ENCODE measurements at places on chromosomes 5 and 9. TPM values are rescaled to one million over a fixed set of nuclear protein-coding genes. Genes with fewer than 3 reads are reported as not detected.

DNA sequence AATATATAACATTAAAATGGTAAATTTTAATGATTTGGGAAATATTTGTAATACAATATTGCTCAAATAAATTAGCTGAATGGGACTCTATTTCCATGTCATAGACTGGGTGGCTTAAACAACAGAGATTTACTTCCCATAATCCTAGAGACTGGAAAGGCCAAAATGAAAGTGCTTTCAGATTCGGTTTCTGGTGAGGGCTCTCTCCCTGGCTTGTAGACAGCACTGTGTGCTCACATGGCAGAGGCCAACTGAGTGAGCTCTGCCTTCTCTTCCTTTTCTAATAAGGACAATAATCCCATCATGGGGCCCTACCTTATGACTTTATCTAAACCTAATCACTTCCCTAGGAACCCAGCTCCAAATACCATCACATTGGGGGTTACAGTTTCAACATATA is 196.2 kb downstream of the MARCHF11 start:
- DNase-seq: no peak

The F2R gene
- polyA plus RNA-seq: 59.9 TPM

DNA sequence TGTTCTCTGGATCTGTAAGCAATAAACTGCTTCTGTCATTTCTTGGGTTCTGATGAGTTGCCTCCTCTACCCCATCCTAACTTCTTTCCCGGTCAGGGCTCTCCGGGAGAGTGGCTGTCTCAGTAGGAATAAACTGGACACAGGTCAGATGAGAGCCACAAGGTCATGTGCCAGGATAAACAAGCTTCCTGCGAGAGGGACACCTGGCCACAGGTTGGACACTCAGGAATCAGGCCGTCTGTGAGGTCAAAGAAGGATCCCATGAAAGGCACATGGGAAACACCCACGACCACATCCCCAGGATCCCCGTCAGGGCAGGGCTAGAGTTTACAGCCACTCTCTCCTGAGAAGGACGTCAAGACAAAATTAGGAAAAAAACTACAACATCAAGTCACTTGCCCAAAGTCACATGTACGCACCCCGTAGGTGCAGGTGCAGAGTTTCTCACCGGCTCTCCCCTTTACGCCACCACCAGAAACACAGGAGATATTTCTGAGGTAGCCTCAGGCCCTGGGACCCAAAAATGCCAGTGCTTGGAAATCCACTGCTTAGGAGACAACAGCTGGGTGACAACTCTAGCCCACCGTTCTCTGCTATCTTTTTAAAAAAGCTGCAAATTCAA is 28.7 kb downstream of the CCT5 start:
- DNase-seq: no peak

DNA sequence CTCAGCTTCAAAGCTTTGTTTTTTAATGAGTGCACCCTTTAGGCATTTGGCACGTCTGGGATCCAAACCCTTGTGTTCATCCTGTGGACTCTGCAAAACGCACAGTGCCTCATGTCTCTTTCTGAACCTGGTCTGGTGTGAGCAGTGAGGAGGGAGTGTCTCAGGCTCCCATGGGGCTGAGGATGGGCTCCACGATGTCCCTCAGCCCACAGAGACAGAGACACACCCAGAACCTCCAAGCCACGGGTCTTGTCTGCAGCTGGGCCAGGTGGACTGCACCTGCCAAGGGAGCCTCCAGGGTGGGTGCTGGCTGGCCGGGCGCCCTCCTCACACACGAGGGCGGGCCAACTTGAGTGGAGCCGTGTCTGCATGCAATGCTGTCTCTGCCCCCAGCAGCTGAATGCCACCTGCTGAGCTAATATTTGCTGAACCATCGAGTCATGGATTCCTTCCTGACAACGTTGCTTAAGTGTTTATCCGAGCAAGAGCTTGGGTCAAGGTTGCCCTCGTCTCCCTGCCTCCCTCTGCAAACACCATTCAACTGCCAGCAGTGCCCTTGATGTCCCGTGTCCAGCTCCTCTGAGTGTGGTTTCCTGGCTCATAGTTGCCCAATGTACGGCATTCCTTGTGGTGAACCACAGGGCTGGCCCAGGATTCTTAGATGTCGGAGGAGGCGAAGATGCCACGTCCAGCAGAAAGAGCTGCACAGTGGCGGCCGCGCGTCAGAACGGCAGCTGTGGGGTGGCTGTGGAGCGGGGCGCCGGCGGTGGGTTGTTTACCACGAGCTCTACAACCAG is 31.4 kb upstream of the LPCAT1 start:
- DNase-seq: no peak

DNA sequence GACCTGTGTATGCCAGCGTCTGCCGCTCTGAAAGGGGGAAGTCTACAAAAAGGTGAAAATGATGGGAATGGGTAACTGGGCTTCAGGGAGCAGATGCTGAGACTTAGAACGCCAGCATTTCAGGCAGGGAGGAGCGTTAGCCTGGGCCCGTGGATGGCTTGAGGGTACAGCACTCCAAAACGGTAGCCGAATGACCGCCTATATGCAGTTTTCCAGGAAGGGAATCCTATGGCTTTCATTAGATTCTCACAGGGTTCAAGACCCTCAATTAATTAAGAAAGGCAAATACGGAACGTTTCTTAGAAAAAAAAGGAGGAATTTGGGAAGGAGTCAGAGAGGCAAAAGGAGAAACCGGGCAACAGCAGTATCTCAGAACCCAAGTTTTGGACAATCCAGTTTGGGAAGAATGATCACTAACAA is 639 bp downstream of the AMACR start:
- peak; percentile 27 for DNase-seq

The ZFP37 gene
- polyA plus RNA-seq: 13.8 TPM

DNA sequence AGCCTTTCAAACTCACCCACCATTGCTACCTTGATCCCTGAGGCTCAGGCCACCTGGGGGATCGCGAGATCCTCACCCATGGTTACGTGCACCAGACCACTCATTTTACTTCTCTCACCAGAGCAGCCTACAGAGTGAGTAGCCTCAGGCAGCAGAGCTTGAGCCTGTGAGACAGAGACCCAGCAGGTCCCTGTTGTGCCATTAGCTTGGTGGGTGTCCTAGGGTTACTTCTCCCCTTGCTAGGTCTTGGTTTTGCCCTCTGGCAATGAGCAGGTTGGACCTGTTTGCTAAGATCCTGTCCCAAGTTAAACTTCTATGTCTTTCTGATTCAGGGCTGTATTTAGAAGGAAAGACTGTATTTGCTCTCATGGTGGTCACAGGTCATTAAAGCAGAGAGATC is 21.8 kb downstream of the WHRN start:
- no peak for DNase-seq

- no peak for DNase-seq
Measured at GRCh38 chr9:121445986-121446385, 53.7 kb downstream of the GGTA1 start.

- DNase-seq: no peak
Measured at GRCh38 chr5:40447438-40447837, 232.3 kb upstream of the PTGER4 start.

The LCN6 gene
- polyA plus RNA-seq: not detected

DNA sequence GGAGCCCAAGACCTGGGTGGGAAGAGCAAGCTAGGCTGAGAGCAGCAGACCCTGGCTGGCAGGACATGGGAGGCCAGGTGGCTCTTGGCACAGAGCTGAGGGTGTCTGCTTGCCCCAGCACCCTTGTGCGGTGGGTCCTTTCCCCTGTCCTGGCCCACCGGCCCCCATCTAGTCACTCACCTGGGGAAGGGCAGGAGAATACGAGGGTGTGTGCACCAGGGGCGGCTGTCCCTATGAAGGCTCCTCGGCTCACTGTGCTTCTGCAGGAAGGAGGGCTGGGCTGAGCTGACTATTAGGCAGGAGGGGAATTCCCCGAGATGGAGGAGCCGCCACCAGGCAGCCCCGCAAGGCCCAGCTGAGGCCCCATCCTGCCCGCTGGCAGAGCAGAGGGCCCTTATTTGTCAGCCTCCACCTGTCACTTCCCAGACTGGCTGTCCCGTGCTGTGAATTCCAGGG is 6.1 kb upstream of the TNIP1 start:
- no peak for DNase-seq

The AQP3 gene
- 30.7 TPM for polyA plus RNA-seq

DNA sequence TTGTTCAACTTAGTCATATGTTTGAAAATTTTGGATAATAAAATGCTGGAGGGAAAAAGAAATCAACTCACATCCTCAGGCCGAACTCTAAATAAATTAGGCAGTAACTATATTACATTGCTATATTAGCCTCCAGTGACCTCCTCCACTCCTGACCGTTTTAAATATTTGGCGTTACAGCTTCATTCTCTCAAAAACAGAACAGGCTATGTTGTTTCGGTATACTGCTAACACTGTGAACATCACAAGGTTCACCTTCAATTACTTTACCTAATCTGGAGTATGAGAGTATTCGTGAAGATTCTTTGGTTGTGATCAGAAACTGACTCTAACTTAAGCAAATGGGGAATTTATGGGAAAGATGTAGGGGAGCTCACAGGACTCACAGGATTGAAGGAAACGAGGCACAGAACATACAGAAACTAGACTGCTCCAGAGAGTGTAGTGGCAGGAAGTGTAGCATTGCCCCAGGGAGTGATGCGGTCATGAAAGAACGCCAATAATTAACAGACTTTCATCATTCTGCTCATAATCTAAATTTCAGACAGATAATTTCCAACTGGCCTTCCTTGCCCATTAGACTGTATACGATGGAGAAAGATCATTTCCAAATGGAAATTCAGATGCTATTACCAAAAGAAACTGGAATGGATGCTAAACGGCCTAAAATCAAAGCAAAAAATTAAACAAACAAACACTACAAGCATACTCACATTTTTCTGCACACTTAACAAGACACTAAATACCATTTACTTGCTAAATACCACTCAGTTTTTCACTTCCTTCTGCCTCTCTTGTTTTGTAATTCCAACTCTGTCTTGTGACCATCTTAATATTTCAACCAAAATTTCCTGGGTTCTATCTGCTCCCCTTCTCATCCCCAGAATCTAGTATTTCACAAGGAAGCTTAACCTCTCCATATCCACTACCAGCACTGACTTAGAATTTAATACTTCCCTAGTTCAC is 110.1 kb upstream of the LPAR1 start:
- DNase-seq: no peak

The CDH9 gene
- 21.8 TPM for polyA plus RNA-seq

The HAND1 gene
- not detected for polyA plus RNA-seq

The LURAP1L gene
- polyA plus RNA-seq: 18.8 TPM

DNA sequence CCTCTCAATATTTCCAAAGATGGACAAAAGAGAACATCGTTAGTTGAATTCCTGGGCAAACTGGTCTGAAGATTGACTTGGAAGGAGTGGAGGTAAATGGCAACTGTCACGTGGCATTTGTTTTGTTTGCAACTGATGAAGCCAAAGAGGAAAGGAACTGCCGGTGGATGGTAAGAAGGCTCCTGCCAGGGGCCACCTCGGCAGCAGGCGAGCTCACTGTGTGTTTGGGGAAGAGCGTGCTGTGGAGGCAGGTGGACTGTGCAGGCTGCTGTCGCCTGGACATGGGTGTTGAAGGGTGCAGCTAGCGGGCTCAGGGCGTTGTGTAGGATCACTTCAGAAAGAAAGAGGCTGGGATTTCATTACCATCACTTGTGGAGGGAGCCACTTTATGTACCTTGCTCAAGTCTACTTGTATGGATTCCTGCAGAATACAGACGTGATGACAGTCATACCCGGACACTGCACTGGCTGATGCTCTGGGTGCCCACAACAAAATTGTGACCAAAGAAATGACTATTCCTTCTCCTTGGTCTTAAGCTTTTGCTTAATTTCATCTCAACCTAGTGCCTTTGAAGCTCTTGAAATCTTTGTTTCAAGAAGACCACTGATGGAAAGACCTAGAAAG is 72.7 kb downstream of the MAP1B start:
- DNase-seq: no peak

The TNC gene
- polyA plus RNA-seq: 323 TPM

DNA sequence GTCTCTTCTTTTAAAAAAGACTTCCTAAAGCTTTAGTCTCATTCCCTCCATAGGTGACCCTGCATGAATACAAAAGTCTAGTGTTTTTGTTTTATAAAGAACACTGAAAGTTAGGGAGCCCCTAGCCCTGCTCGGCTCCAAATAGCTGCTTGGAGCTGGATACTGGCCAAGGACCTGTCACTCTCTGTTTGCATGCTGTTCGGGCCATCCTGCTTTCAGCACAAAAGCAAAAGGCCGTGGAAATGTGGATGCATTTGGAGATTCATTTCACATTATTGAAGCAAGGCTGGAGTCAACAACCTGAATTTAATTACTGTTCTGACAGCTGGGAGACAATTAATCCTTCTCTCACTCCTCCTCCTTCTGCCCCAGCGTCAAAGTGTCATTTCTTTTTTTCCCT is 151.7 kb upstream of the NMUR2 start:
- DNase-seq: peak; percentile 3

- no peak for DNase-seq
Measured at GRCh38 chr9:133352635-133353340, 3.5 kb downstream of the SURF1 start.

GRCh38 chr9:134025606-134026541 is 593 bp downstream of the BRD3OS start:
- peak; percentile 36 for DNase-seq

DNA sequence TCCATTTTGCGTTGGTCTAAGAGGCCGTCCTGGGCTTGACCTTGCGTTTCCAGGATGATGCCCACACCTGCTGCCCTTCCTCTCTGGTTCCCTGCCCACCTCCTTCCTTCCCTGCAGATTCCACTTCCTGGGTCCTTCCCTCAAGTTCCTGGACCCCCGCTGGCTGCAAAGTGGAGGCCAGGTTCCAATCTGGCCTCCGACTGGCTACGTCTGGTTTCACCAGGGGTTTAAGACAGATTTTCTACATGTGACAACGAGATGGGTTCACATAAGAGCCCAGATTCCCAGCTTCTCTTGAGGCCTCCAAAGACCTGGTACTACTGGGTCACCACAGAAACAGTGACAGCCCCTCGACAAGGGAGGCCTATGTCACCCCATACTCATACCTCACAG is 2.1 kb downstream of the MGAT4B start:
- no peak for DNase-seq

GRCh38 chr5:140569197-140569596 is 4.6 kb downstream of the SLC35A4 start:
- no peak for DNase-seq

- no peak for DNase-seq
Measured at GRCh38 chr5:173873306-173873922, 14.7 kb upstream of the CPEB4 start.

The SREK1 gene
- polyA plus RNA-seq: 221 TPM

- no peak for DNase-seq
Measured at GRCh38 chr5:158873104-158873503, 226.6 kb downstream of the EBF1 start.

- no peak for DNase-seq
Measured at GRCh38 chr9:2531481-2531880, 90.1 kb upstream of the VLDLR start.

The CCL28 gene
- 4.2 TPM for polyA plus RNA-seq

DNA sequence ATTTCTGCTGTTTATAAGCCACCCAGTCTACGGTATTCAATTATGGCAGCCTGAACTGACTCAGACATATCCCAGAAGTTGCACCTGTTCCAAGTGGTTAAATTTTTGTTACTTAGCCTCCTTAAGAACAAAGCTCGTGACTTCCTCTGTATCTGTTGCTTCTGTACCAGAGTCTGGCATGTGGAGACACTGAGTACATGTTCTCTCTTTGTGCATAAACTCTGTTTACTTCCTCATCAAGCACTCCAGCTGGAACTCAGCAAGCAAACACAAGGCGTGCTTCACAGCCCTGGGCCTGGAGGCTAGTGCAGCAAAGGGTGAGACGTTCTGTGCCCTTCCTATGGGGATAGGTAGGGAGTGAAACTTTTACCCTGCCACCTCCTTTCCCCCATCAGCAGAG is 19.0 kb downstream of the C9orf152 start:
- DNase-seq: no peak
